AML-193 (cell line): ENCODE measurements at places on chromosomes 1 and 21.

DNA sequence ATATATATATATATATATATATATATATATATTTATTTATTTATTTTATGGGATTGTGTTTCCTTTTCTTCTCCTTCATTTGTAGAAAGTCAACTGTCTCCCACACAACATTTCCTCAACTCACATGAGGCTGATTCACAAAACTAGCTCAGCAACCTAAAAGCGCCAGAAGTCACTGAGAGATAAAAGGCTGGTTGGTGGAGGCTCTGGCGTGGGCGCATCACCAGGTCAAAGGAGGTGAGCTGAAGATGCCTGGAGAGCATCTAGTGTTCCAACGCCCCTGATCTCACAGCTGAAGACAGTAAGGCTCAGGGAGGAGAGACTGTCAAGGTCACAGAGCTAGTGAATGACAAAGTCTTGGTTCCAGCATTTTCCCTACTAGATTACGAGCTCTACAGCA is 78.0 kb downstream of the HLCS start:
- DNase-seq, result no peak

GRCh38 chr21:45640888-45641479 is 2.5 kb upstream of the PCBP3 start:
- DNase-seq, result no peak

- no peak for DNase-seq
Measured at GRCh38 chr1:76070538-76070937, 4.0 kb upstream of the ST6GALNAC3 start.

DNA sequence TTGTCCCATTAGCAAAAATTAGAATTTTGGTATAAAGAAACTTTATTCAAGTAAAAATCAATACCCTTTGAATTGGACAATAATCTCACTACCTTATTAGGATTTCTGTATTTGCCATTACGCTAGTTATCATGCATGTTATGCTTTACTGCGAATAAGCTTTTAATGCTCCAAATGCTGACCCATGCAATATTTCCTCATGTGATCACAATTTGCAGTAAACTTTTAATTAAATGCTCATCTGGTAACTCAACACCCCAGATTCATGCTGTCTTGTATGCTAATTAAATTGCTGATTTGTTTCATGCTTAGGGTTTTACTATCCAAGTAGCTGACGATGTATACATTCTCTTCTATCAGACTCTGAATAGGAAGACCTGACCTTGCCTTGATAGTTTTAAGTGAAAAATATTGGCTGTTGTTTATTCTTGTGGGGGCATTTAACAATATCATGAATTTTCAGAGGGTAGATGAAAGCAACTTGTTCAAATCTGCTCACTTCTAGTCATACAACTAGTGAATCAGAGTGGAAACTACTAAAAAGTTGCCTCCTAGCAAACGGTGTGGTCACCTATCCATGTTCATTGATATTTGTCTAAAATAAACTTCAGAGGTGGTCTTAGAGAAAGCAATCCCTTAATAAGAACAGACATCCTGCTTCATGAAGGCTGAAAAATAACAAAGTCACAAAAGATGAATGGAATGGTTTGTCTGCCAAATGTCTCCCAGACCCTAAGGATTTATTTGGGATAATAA is 5.6 kb downstream of the XCL1 start:
- DNase-seq, result no peak
